Daoy (cell line): ENCODE measurements at places on chromosomes 1 and 21.
A peak's percentile ranks its signal among the peaks of the same experiment; 100 is the strongest.

- DNase-seq = no peak
Observed at GRCh38 chr1:70764747-70765146, 282.9 kb downstream of the PTGER3 start.

DNA sequence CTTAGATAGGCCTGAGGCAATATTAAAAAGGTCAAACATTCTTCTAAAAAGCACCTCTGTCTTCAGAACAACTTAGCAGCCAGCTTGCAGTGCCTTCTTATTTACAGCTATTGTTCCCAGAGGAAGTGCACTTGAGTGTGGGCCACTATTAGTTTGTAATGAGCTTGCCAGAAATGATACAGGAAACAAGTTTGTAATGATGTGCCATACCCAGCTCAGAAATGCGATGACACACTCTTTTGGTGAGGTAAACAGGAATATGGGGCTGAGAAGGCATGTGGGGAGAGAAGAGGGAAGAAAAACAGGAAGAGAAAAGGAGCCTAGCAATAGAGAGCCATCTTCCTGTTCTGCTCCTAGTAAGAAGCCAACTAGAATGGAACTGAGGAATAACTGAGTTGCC, 295.4 kb downstream of the AGBL4 start:
- no peak for DNase-seq

- no peak for DNase-seq
Observed at GRCh38 chr21:22280851-22281250, 1282.6 kb downstream of the NCAM2 start.

DNA sequence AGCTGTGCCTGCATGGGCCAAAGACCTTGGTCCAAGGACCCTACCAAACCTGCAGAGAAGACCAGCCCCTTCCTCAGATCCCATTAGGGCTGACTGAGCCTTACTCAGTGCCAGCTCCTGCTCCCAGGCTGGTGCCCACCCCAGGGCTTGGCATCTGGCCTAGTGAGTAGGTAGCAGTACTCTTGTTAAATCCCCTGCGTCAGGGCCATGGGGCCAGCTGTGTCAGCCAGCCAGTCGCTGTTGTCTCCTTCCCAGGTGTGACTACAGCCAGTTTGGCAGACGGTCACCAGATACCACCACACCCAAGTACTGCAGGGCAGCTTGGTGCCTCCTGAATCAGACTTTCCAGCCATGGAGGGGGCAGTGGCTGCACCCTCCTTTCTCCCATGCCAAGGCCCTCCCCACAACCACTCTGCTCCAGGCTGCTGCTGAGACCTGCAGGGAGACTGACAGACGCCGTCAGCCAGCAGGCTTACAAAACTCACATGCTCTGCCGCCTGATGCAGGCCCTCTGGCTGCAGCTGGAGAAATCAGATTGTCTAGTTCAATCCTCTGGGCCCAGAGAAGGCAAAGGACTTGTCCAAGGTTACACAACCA, 3.0 kb downstream of the TENT5B start:
- peak; percentile 52 for DNase-seq

DNA sequence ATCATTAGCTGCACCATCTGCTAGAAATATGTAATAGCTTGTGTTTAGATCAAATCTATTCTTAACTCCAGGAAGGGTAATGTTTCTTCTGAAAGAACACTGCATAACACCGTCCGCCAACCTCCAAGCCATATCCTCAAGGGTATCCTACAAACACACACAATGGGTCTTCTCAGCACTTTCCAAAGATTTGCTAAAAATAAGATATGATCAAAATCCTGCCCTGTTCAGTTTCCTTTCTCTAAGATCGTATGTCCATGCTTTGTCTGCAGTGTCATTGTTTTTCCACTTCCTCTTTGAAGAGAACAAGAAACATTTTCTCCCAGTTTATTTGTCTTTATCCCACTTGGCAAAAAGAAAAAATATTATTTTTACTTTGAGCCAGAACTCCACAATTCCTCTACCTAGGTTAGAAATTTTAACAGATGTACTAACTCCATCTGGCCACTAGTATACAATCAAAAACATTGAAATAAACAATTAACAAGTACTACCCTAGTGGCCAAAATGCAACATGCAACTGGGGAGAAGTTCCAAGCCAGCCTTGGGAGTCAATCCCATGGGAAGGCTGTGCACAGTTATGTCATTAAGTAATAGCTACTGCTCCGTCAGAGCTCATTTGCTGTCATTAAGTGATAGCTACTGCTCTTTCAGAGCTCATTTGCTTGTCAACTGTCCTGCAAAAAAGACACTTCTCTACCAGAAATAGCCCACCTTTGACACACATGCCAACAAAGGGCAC, 37.8 kb downstream of the FRRS1 start:
- DNase-seq = peak; percentile 26

- no peak for DNase-seq
Observed at GRCh38 chr1:154837672-154838171, 32.4 kb downstream of the KCNN3 start.

DNA sequence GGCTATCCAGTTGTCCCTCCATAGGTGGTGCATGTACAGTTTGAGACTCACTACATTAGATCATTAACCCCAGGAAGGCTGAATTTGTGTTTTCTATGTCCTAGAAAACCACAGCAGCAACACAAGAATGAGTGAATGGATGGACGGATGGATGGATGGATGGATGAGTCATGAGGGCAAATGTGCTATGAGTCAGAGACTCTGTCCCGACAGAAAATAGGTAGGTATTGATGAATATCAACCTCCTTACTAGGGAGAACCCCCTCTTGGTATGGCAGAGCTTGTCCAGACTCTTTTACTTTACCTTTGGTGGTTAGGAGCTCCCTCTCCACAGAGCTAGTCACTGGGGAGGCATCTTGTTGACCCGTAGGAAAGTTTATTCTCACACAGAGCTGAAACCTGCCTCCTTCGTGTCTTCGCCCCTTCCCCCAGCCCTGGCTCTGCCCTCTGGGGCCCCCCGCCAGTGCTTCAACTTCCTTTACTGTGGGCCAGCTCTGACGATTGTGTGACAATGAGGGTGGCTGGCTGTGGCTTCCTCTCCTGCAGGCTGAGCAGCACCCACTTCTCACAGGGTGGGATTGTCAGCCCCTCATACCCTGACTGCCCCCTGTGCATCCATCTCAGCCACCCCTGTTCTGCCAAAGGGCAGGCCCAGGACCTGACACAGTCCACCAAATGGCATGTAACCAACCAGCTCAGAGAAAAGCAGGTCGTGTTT, 145.2 kb downstream of the FOXD2 start:
- DNase-seq = peak; percentile 58

DNA sequence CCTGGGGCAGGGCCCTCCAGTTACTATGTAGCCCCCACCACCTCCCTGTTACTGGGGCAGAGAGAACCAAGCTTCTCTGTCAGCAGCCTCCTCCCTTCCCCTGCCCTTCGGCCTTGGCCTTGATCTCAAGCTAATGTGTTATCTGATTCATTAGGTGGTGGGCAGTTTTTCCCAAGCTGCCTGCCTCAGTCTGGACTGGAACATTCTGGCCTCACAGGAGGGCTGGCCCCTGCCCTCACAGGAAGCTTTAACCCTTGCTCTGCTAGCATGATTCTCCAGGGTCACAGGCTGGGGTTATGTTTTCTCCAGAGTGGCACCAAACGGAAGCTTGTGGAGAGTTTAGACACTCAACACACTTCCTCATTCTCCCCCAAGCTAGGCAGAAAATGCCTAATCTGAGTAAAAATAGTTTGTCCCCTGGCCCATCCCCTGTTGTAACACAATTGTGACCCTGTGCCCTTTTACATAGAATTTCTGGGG, 37.2 kb upstream of the SLC6A9 start:
- DNase-seq = no peak

- no peak for DNase-seq
Observed at GRCh38 chr1:97071173-97071572, 349.6 kb downstream of the PTBP2 start.

GRCh38 chr21:43025636-43026180, 49.9 kb downstream of the CBS start:
- peak; percentile 31 for DNase-seq

GRCh38 chr1:114692947-114693346, 2.4 kb downstream of the AMPD1 start:
- DNase-seq = no peak
